Esophagus squamous epithelium (tissue), 5 donors: ENCODE measurements at places on chromosomes 1 and 21.

GRCh38 chr1:114454539-114454938 lies 56.5 kb downstream of the TRIM33 start:
- no peak for DNase-seq

GRCh38 chr1:21914450-21914849 lies 22.7 kb downstream of the HSPG2 start:
- no peak for DNase-seq

DNA sequence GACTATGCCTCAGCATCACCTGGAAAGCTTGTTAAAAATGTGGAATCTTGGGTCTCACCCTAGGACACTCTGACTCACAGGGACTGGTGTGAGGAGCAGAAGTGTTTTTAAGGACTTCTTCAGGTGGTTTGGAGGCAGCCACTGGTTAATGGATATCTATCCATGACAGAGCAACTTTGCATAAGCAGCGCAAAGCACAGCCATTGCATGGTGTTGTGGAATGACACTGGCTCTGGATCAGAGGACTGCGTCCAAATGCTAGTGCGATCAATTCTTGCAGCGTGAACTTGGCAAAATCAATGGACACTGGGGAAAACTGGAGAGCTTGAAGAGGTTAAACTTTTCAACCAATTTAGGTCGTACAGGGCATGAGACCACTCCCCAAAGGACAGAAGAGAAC lies 116.8 kb upstream of the FAM78B start:
- no peak for DNase-seq

- no peak for DNase-seq
Measured at GRCh38 chr1:221669441-221669840, 72.4 kb downstream of the DUSP10 start.

DNA sequence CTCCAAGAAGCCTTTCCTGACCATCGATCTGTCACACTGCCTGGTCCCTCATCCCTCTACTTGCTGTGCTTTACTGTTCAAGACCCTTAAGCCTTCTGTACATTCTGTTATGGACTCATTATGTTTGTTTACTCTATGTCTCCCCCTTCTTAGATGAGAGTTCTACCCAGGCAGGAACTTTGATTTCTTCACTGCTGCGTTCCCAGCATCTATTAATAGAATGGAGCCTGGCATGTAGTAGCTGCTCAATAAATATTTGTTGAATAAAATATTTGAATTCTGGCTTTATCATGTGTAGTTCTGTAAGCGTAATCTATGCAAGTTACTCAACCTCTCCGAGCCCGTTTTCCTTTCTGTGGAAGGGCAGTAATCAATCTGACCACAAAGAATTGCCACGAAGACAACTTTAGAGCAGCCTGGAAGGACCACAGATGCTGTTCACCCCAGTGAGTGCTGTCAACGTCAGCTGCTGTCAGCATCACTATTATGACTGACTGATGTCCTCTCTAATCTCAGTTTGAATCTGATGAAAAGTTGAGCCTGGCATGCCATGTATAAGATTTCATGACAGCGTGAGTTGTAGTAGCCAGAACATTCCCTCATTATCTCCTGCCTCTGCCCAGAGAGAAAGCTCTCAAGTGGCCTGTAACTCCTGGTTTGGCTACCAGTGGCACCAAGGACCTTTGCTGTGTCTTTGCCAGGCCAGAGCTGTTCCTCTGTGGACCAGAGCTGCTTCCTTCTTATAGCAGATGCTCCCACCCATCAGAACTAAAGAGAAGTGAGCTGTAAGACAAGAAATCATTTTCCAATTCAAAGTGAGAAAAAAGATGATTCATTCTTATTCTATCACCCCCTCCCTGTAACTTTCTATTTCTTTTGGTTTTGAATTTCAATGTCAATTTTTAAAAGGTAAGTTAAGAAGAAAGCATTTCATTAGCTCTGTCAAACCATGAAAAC lies 94.5 kb downstream of the PRDM2 start:
- no peak for DNase-seq

GRCh38 chr1:79657951-79658658 lies 651.6 kb upstream of the ADGRL4 start:
- no peak for DNase-seq

DNA sequence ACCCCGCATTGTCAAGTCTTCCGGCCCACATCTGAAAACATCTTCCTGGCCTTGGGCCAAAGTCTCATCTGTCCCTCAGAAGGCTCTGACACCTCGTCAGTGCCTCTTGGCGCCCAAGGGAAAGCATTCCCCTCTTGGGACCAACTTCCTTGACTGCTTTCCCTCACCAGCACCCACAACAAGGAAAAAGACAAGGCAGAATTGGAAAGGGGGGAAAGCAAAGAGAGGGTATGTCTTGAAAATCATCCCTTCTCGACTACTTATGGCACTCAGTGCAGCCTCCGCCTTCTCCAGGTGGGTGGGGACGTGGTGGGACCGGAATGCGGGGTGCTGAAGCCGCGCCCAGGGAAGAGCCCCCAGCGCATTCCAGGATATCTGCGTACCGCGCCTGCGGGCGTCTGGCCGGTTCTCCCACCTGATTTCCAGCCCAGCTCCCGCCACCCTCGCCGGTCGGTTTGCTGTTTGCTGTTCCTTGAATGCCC lies 554 bp upstream of the SLC39A1 start:
- DNase-seq: no peak

DNA sequence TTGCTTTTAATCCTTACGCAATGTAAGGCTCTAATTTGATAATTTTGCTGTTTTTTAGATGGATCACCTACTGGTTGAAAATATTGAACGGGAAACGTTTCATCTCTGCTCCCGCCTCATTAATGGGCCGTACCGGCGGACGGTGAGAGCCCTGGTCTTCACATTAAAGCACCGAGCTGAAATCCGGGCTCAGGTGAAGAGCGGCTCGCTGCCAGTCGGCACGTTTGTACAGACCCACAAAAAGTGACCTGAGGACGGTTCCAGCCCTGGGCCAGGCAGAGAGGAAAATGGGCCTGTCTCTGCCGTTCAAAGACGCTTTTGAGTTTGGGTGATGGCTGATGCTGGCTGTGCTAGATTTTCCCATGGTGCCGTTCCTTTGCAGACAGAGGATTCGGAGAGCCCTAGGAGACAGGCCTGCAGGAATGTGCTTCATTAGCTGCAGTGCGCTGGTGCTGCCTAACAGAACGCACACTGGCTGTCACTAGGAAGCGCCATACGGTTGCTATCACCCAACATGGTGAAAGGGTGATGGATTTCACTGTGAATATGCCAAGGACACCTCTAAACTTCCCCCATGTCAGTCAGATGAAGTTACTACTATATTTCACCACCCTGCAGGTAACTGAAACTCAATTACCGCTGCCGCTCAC lies 42.9 kb downstream of the TCEANC2 start:
- no peak for DNase-seq

DNA sequence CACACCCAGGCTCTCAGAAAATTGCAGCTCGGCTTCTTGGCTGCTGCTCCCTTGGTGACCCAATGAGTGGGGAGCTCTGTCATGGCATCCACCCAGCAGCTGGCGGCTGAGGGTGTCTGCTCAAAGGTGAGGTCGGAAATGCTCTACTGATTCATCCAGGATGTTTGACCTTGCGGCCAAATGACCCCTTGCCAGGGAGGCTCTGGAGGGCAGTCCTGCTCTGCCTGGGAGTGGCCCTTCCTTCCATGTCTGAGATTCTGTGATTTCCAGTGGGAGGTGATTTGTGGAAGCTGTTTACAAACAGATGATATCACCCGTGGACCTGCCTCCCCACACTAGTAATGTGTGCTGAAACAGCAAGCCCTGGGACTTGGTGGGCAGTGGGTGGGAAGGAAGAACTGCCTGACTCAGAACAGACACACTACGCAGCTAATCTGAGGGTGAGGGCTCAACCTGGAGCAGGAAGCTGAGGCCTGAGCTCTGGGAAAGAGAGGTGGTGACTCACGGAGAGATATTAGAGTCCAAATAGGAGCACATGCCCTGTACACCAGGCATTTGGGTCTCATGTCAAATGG lies 3.0 kb downstream of the CRCT1 start:
- DNase-seq: no peak

- no peak for DNase-seq
Measured at GRCh38 chr21:37627074-37627473, 260.5 kb downstream of the DYRK1A start.

DNA sequence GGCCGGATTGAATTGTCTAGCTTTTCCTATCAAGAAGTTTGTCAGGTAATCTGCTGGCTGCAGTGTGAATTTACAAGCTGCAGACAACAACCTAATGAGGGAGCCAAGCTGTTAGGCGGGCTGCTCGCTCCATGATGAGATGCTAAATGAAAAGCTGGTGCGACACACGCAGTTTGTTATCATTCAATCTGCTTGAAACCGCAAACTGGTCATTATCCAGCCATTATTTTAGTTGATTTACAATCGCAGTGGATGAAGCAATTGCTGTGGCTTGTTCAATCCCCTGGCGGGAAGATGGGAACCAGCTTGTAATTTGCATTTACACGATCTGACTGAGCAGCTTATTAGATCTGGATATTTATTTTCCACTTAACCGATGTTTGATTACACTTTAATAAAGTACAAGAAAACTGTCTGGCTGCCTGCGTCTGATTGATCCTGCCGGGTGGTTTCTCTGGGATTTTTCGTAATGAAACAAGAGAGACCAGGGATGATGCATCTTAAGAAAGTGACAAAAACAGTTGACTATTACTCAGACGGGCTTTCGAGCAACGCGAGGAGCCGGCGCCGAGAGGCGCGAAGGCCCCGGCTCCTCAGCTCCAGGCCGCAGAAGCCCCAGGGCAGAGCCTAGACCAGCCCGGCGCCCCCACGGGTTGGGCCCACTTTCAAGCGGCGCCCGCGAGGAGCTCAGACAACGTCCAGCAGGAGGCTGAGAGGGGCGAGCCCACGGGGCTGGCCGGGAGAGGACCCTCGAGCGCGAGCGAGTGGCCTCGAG lies 118.0 kb upstream of the BARHL2 start:
- DNase-seq: no peak

DNA sequence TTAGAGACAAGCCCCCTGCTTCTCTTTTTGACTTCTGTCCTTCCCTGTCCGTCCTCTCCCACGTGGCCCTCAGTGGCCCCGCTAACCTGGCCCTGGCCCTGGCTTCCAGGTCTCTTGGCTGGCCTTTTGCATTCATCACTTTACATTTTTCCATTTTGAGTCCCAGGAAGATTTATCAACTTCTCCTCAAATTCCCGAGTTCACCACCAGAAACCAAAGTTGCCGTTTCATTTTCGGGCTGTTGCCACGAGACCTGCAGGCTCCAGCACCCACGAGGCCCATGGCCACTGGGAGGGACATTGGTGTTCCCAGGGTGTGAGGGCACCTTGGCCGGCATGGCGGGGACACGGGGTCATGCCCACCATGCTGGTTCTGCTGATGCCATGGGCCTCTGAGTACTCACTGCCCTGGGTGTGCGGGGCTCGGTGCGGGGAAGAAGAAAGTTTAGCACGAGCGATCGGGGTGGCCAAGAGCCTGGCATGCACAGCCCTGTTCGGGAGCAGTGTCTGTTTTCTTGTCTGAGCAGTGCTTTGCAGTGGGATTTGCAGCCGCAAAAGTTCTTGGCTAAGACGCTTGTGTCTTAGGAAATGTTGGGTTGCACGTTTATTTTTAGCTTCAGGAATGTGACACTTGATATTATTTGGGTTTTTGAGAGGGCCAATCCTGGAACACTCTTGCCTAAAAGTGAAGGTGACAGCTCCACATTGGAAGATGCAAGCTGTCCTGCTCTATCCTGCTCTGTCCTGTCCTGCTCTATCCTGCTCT lies 40.4 kb upstream of the ADARB1 start:
- no peak for DNase-seq

GRCh38 chr1:59670662-59671061 lies 144.1 kb upstream of the HOOK1 start:
- no peak for DNase-seq

DNA sequence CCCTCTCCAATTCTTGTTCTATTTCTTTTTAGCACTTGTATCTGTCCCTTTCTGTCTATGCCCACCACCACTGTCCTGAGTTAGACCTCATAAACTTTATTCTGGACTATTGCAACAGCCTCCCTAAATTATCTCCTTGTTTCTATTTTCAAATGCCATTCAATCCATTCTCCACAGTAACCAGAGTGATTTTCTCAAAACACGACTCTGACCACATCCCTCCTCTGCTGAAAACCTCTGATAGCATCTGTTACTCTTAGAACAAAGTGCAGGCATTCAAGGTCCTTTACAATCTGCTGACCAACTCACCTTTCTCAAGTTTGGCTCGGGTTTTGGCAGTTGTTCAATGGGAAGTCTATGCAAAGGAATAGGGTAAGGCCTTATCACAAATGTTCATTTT lies 22.8 kb upstream of the GPX7 start:
- DNase-seq: no peak

DNA sequence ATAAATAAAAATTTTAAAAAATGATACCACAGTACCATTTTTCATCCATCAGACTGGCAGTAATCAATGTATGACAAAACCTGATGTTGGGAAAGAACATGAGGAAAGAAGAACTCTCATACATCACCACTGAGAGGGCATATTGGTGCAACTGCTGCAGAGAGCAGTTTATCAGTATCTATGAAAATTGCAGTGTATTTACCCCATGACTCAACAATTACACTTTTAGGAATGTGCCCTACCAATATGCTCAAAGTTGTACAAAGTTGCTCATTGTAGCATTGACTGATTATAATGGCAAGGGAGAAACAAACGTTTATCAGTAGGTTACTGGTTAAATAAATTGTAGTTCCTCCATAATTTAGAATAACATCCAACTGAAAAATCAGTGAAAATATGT lies 36.7 kb downstream of the CATSPERE start:
- DNase-seq: no peak

DNA sequence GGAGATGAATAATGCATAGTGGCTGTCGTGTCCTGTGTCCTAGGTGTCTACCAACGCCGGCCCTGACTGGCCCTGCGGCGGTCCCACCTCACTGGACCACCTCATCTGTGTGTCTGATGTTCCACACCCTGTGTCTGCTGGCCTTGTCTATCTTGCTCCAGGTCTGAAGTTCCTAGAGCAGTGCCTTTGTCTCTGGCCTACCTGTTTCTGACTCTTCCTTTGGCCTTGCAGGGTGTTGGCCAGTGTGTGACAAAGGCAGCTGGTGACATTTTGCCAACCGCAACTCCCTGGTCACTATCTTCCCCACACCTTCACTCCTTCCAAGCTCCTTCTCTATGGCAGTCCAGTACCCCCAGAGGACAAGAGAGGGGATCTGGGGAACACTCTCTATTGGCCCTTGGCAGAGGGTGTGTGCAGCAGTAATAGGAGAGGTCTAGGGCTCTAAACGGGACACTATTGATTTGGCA lies 1.4 kb upstream of the AHDC1 start:
- no peak for DNase-seq

GRCh38 chr1:11198851-11199594 lies 9.9 kb downstream of the ANGPTL7 start:
- DNase-seq: no peak

DNA sequence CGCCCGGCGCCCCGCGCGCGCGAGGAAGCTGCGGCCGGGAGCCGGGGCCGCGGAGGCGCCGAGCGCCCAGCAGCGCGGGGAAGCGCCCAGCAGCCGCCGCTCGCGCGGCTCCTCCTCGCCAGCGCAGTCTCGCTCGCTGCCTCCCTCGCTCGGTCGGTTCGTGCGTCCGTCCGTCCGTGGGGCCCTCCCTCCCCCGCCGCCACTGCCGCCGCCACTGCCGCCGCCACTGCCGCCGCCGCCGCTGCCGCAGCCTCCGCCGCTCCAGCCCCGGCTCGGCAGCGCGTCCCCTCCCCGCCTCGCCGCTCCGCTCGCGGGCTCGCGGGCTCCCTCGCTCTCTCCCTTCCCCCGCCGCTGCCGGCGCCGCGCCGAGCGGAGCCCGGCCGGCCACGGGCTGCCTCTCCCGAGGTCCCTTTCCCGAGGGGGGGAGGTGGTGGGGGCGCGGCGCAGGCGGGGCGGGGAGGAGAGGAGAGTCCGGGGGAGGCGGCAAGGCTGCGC lies at the start of gene KCND3:
KCND3 (minus strand) TSS at position 138 of the 495 bp plus-strand sequence.
- DNase-seq: no peak

GRCh38 chr1:53069265-53069662 lies 7.3 kb downstream of the PODN start:
- no peak for DNase-seq
